Daoy (cell line): ENCODE measurements at places on chromosomes 7 and 10.

- no peak for DNase-seq
These were observed 275.5 kb downstream of the FGFR2 start for GRCh38 chr10:121322776-121323175.

- no peak for DNase-seq
These were observed 90.6 kb upstream of the OIT3 start for GRCh38 chr10:72802763-72803505.

DNA sequence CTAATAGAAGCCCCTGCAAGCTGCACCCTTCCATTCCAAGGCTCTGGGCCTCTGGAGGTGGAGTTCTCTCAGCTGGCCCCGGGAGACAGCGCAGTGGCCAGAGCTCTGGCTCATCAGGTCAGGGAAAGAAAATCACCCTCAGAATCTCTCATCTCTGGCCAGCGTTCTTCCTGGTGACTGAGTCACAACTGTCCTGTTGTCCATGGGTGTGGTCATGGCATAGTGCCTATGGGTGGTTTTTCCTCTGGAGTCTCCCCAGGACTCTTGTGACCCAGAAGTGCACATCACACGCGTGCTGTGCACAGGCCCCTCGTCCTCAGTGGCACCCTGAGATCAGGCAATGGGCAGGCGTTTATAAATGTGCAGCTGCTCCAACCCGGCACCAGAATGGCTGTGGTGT, 27.4 kb upstream of the FXYD4 start:
- DNase-seq, result no peak

DNA sequence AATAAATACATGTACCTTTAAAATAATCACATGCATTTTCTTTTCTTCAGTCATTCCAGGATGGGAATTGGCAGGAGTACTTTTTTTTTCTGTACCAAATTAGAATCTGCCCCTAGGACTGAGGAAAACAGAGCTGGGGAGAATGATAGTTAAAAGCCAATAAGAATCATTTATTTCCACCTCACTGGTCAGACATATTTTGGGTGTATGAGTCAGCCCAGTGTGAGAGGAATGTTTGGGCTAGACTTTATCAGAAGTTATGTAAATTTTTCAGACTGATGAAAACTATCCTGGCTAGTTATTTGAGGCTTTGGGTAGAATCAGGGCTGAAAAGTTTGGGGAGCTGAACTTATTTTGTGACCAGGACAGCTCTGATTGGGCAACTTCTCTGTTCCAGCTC, 303.1 kb upstream of the NPSR1 start:
- DNase-seq, result peak; percentile 61

DNA sequence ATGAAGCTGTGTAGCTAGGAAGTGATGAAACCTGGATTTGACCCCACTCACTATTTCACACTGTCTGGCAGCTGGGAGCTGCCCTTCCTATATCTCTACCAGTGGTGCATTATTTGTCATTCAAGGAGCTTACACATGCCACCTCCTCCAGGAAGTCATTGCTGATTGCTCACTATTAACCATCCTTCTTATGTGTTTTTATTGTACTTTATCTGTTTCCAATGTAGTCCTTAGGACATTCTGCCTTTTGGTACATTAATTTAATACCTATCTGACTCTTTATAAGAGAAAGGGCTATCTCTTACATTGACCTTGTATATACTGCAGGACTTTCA, 31.0 kb downstream of the HHEX start:
- DNase-seq, result no peak

DNA sequence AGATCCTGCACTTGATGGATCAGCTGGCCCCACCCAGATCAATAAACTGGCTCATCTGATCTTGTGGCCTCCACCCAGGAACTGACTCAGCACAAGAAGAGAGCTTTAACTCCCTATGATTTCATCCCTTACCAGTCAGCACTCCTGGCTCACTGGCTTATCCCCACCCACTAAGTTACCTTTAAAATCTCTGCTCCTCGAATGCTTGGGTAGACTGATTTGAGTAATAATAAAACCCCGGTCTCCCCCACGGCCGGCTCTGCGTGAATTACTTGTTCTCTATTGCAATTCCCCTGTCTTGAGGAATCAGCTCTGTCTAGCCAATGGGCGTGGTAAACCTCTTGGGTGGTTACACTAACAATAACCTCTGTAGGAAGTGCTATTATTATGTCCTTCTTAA, 83.7 kb downstream of the MBL2 start:
- no peak for DNase-seq

GRCh38 chr7:79118143-79118542, 335.3 kb downstream of the MAGI2 start:
- DNase-seq, result no peak

DNA sequence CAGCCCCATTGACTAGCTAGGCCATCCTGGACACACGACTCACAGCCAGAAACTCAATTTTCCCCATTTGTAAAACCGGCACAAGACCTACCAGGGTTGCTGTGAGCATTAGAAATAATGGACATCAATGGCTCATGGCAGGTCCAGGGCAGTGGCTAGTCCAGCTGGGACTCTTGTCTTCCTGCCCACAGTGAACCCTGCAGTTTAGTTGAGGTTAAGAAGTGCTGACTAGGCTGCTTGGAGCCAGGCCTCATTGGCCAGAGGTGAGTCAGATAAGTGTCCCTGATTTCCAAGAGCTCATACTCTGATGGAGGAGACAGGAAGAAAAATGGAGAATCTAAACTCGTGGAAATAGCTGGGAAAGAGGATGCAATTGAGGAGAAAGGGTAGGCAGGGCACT, 123.4 kb upstream of the ZNF92 start:
- no peak for DNase-seq

DNA sequence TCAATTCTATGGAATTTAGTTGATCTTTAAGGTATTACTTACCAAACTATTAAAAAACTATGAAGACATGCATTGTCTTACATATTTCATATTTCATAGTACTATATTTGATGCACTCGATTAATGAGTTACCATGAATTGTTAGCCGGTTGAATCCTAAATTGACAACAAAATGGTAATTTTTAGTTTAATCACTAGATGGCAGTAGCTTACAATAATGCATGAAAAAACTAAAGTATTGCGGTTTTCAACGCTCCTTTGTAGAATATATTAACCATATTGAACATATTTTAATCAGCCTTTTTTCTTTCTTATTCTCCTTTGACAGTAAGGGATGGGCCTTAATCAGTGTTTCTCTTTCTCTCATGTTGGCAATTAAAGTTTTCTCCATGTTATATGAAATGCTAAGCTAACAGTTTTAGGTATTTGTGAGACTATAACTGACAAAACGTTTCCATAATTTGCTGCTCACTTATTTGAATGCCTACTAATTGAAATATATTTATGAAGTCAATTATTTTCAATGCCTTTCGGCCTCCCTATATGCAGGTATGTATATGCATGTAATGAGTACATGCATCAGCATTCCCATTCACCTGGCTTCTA, 48.5 kb upstream of the ARL4A start:
- DNase-seq, result no peak

- DNase-seq, result peak; percentile 85
These were observed 33.9 kb upstream of the EEPD1 start for GRCh38 chr7:36119005-36119706.

DNA sequence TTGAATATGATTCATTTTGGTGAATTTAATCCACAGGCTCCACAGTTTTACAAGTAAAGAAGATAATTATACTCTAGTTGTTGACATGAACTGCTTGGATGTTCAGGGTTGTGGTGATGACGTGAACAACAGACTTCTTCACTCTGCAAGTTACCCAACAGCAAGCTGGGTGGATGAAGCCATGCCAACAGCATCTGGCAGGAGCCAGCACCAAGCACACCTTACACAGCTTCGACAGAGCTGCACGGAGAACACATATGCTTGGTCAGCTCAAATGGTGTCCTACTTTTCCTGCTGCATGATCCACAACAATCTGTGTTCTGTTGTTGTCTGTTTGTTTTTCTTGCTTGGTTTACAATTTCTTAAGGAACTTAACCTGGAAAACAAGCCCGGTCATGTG, 9.8 kb downstream of the NOD1 start:
- DNase-seq, result no peak
